ENCODE measurements at places on chromosomes 2 and 18.

DNA sequence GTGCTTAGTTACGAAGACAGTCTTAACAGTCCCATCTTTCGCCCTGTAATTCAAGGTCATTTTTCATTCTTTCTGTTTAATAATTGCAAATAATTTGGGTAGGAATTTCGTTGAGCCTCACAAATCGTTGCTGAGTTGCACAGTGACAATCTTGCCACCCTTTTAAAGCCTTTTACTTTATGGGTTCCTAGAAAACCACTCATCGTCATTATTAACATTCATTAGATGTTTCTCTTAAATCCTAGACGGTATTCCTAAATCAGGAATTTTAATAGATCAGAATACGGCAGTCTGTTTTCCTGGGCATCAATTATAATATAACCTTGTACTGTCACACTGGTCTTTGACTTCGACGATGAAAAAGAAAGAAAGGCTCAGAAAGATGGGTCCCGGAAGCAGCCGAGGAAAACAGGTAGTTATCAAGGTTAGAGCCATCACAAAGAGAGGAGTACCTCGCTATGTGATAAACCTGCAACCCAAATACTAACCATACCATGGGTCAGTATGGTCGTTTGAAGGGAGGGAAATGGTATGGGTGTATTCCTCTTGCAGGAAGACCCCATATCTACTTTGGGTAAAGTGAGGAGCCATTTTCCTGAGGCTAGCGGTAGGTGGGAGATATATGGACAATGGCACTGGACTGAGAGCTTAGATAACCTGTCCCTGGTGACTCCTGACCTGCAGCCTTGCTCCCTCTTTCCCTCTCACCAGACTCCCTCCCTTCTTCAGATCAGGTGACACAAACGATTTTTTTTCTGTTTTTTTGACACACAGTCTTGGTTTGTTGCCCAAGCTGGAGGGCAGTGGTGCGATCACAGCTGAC, 981 bp upstream of the SF3B1 start:
- no peak for DNase-seq

DNA sequence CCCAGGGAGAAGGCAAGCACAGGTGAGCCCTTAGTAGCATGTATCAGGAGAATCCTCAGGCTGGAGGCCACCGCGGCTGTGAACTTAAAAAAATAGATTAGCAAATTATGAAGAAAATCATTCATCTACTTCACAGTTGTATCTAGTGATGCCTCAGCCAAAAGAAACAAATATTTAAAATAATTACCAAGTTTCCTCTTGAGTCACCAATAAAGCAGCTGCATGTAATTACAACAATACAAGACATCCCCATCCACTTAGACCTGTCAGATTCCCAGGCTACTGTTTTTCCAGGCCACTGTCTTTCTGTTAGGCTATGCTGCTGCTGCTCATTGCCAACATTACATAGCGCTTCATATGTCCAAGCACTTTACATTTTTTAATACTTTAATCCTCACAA, 54.6 kb upstream of the PHLPP1 start:
- no peak for DNase-seq

DNA sequence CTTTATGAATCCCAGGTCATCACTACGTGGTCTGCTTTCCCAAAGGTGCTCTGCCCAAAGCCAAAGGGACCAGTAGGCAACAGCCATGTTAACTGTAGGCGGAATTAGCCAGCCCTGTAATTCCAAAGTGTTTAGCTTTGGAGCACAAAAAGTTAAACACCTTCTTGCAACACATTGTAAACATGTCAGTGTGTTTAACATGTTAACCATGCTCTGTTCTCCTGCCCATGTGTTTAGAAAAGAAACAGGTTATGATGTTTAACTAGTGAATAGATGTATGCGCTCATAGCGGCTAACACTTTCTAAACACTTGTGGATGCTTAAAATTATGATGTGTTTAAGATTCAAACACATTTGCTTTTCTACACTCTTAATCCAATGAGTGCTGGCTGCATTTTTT, 292.4 kb downstream of the SRBD1 start:
- DNase-seq, result no peak

DNA sequence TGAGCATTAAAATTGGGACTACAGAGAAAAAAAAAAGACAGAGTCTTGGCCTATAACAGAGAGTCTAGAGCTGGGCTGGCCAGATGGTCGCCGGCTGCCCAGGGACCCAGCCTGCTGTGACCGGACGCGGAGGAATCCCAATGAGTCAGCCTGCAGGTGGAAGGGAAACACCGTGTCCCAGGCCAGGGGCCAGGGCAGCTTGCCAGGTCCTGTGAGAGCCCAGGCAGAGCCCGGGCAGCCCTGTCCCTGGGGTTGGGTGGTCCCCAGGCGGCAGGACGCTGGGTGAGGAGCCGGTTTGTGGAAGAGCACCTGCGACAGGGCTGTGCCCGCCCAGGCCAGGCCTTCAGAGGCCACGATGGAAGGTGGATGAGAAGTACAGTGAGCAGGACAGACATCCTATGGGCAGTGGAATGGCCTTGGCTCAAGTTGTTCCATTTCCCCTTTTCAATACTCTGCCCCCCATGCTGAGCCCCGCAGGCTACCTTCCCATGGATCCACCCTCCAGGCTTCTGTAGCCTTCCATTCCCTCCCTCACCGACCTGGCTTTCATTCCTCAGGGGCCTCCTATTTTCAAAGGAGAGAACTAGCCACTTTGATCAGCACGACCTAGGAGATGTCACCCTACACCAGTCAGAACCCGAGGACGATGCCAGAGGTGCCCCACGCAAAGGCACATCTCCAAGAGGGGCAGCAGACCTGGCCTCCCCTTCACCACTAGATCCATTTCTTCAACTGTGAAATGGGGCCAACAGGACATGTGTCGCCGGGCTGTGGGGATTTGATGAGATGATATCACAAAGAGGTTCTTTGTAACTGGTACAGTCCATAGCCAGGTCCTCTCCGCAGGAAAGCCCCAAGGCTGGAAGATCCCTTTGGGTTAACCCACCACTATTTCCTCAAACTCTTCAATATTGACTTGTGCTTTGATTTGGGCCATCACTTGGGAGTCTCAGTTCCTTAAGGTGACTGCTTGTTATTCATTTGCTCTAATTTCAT, 87.5 kb downstream of the POLR1A start:
- no peak for DNase-seq

GRCh38 chr18:9810299-9810698, 75.5 kb upstream of the TXNDC2 start:
- DNase-seq, result no peak
